Urothelium cell line (cell line): ENCODE measurements at places on chromosomes 4 and X.

DNA sequence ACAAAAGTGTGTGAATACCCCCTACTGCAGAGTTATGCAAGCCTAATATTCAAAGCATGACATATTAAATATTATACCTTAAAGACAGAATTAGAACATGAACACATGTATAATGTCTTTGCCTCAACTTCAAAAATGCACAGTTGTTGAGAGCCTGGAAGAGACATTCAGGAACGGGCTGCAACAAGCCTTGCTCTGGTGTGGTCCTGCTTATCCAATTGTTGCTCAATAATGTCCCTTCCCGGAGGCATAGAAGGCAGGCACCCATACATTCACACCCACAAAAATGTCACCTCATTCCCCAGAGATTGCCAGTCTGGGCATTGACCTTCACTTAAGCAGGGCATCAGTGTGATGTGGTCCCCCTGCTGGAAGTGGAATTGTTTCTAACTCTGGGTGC, 238.8 kb downstream of the CBR4 start:
- DNase-seq, result no peak

DNA sequence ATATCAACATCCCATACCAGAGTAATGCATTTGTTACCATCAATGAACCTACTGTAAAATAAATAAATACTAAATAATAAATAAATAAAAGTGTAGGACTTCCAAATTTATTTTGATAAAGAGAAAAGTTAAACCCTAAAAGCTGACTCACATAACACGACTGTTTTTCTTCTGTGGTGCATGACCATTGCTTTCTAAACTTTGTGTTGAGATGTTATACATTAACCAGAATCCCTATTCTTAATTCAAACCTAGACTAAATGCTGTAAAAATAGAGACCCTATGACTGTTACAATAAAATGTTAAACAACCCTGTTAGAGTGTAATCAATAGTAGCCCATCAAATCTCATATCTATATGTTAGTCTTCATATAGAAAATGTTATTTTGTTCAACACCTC, 20.9 kb upstream of the PRMT9 start:
- no peak for DNase-seq

DNA sequence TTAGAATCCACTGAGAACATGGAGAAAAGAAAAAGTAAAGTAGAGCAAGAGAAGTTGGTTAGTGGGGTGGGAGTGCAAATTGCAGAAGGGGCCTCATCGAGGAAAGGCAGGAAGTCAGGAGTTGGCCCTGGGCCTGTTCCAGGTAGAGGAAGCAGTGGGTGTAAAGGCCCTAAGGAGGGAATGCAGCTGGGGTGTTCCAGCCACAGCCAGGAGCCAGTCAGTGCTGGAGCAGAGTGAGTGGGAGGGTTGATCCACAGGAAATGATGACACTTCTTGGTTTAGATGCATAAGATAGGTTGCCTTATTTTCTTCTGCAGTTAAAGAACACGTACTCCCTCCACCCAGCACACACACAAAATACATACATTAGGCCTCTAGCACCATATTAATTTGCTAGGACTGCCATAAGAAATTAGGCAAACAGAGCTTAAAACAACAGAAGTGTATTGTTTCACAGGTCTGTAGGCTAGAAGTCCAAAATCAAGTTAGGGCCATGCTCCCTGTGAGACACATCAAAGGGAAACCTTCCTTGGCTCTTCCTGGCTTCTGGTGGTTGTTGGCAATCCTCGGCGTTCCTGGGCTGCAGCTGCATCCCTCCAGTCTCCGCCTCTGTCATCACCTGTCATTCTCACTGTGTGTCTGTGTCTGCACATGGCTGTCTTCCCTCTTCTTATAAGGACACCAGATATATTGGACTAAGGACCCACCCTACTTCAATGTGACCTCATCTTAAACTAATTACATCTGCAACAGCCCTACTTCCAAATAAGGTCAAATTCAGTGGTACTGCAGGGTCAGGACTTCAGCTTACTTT, 205.9 kb downstream of the AASDH start:
- DNase-seq, result peak; percentile 16

DNA sequence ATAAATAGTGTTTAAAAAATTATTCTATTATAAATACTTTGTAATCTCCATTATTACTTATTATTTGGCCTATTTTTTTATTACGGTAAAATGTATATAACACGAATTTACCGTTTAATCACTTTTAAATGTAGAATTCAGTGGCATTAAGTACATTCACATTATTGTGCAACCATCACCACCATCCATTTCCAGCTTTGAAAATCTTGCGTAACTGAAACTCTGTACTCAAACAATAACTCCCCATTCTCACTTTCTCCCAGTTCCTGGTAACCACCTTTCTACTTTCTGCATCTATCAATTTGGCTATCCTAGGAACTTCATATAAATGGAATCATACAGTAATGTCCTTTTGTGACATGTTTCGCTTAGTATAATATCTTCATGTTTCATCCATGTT, 45.7 kb downstream of the PASD1 start:
- no peak for DNase-seq

- no peak for DNase-seq
These were observed 638.5 kb upstream of the FAM241A start for GRCh38 chr4:111506706-111507105.

- DNase-seq, result peak; percentile 13
These were observed 64.1 kb upstream of the SCOC start for GRCh38 chr4:140309124-140309870.

DNA sequence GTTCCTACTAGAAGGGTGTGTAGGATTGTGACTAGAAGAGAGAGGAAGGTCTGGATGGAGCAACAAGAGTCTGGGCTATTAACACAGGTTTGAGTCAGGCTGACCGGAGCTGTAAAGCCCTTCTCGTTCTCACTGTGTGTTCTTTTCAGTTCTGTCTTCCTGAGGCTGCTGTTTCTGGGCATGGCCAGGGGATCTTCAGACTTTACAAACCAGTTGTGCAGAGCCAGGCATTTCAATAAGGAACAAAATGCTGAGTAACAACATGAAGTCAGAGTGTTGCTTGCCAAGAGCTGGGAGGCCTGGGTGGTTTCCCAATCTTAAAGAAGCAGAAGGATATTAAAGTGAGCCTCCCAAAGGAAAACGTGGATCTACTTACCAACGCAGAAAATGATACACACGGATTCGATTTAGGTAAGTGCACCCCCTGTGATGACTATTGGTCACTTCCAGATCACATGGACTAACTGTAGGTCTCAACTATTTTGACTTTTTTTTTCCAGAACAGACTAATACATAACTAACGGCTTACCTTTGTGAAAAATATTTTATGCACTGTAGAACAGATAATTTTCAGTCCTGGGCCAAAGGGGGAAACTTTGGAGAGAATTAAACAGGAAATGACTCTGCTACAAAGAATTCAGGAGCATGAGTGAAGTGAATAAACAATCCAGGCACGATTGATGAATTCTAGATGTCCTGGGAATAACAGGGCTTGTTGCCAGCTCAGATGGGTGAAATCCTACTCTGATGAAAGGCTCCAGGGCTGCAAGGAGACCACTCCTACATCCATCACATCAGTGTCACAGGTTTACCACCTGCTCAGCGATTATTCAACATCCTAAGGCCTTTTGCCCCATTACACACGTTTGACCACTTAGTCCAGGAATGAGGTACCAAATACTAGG, 94.5 kb downstream of the ANXA3 start:
- peak; percentile 60 for DNase-seq
